ENCODE measurements at places on chromosomes 12 and 14.

DNA sequence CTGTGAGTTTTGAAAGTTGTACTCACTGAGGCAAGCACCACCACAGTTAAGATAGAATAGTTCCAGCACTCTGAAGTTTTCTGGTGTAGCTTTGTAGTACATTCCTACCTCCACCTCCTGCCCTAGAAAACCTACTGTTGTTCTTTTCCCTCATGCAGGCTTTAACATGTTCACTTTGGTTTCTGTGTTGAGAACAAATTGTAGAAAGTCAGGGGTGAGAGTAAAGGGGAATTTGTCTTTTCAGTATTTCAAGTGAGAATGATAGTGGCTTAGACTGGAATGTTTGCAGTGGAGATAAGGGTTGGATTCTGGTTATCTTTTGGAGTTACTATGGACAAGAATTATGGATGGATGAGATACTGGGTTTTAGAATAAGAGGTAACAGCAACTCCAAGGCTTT, 67.2 kb downstream of the AEBP2 start:
- DNase-seq = no peak

GRCh38 chr12:122139266-122139665, 34.8 kb downstream of the IL31 start:
- no peak for DNase-seq

DNA sequence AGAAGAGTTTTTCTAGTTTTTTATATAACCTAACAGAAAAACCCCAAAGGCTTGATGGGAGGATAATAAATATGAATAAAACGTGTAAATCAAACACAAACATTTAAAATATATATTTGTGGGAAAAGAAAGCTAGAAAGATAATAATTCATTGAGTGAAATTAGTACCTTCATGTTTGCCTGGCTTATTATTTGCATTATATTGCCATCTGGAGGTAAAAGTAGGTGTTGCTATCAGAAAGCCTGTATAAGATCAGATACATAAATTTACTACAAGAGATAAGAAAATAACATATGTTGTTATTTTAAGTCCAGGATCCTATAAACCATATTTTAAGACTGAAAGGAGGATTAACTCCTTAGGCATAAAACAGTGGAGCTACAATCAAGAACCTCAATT, 77.7 kb downstream of the NTS start:
- DNase-seq = no peak

DNA sequence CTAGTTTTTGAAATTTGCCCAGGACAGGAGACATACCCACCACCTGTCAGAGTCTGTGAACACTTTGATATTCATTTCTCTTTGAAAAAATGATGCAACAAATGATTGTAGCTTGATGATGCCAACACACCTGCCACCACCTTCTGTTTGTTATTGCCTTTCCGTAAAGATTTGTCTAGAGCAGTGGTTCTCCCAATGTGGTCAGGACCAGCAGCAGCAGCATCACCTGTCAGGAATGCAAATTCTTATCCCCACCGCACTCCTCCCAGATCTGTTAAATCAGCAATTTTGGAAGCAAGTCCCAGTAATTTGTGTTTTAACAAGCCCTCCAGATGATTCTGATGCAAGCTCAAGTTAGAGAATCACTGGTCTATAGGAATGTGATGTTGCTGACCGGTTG, 9.9 kb downstream of the CCDC175 start:
- DNase-seq = no peak

GRCh38 chr14:104865081-104865630, at the start of gene CEP170B:
Gene CEP170B (plus strand): TSS chr14:104865268. CDS start chr14:104868451, 3,183 bp downstream.
- DNase-seq = no peak

DNA sequence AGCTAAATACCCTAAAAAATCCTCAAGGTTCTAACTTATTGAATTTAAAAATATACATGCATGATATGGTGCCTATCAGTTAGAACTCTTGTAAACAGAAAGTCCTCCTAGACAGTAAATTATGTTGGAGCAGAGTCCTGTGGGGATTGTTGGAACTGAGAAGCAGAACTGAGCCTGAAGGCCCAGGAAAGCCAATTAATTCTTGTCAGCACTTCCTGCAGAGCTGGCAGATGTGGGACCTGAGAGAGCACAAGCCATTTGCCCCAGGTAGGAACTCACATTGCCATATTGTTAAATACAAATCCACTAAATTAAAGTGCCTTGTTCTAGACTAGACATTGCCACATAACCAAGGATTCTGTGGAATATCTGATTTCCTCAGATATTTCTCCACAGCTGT, 117.1 kb downstream of the RTN1 start:
- no peak for DNase-seq

GRCh38 chr14:42460673-42461072, 854.0 kb downstream of the LRFN5 start:
- no peak for DNase-seq

DNA sequence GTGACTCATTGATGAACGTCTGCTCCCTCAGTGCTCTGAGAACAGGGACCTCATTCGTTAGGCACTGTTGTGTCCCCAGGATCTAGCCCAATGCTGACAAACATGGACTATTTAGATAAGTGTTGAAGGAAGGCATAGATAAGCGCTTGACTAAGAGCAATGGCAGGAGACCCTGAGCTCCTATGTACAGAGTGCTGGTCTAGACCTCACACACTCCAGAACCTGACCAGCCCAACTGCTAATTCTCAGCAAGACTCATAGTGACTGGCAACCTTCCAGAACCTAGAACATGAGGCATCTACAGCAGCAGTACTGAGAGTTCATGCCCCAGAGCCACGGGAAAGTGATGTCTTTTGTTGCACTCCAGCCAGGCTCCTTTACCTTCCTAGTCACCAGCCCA, 69.2 kb downstream of the CRACR2A start:
- no peak for DNase-seq

All from thoracic aorta (tissue), 2 donors.